Activated CD4-positive, alpha-beta T cell treated with anti-CD3 and anti-CD28 coated beads, Interleukin-2, amount 50 U/mL, for 16 hours (primary cell): ENCODE measurements at places on chromosomes 2 and 18.

- DNase-seq, result no peak
These were observed 20.2 kb downstream of the FAM124B start for GRCh38 chr2:224381521-224382279.

DNA sequence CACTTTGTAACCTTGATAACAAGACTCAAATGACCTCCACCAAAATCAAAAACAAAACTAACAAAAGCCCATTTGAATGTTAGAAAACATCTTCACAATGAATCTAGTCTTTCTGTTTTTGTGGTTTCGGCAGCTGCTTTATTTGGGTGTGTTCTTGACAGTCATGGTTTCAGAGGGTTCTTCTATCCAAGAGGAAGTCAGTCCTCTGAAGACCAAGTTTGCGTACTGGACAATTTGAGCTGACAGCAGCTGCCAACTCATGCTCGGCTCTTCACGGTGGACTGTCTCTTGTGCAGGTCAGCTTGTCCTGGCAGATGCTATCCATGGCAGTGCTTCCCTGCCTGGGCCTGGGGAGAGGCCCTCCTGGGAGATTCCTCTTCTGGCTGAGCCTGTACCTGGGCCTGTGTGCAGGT lies 91.0 kb downstream of the TMEM17 start:
- peak; percentile 6 for DNase-seq

DNA sequence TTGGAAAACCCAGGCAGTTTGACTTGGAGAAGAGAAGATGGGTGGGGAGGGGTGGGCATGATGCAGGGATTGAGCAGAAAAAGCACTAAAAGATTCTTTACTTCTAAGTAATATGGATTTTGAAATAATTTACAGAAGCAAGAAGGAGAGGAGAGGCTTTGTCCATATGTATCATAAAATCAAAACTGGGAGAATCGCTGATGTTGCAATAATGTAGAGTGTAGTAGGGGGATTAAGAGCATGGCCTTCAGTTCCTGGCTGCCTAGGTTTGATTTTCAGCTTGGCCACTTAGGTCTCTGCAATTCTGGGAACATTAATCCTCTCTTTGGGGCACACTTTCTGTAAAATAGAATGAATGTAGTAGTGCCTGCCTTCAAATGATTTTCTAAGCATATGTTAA lies 1760.4 kb upstream of the CELF4 start:
- no peak for DNase-seq

DNA sequence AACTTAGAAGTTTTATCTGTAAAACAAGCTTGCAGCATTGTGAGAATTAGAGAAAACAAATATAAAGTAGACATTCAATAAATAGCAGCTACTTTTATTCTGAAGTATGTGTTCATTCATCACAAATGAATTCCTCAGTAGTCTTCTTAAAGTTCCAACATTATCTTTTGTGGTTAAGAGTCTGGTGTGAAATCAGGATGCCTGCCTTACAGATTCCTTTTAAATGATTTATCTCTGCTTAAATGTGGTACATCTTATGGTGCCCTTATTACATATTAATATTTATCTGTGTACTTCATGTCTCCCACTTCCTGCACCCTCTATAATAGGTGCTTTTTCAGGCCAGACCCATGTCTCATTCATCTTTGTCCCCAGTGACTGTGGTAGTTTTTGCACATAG lies 595.0 kb downstream of the STK39 start:
- no peak for DNase-seq

DNA sequence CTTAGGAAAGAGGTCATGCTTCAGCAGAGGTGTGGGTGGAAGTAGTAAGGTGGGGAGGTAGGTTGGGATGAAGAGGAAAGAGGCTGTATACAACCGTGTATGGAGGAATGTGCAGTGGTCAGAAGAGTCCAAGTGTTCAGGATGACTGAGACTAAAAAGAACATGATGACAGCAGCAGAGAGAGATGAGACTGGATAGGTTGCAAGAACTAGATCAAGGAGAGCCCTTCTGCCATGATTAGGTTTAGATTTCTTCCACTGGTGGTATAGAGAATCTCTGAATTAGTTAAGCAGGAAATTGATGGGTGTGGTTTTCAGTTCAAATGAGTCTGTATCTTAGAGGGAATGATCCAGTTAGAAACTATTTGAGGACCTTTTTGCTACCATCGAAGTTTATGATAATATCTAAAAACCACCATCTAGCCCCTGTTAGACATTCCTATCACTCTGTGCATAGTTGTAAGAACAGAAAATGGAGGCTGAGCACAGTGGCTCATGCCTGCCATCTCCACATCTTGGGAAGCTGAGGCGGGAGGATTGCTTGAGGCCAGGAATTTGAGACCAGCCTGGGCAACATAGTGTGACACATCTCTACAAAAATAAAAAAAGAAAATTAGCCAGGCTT lies 221.0 kb downstream of the LTBP1 start:
- peak; percentile 8 for DNase-seq

GRCh38 chr2:190698895-190699294 lies 50.0 kb downstream of the NAB1 start:
- DNase-seq, result no peak

- no peak for DNase-seq
These were observed 137.1 kb downstream of the VAPA start for GRCh38 chr18:10050956-10051355.

DNA sequence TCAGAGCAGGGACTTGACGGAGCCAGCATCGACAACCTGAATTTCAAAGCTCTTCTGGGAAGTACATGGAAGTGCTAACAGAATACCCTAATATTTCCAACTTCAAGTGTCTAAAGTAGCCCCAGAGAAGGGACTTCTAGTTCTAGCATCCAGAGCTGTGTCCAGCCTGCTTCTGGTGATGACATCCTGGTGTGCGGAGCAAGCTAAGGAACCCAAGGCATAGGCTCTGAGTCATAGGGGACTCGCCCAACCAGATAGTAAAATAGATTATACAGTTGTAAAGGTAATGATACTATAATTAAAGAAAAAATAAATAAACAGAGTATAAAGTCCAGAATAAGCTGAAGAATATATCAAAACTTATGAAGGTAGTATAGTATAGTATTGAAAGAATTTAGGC lies 108.1 kb upstream of the SERPINE2 start:
- DNase-seq, result no peak
